ENCODE measurements at places on chromosomes 16 and 17.

- DNase-seq, result no peak
Observed at GRCh38 chr16:69188236-69188549, 1.2 kb downstream of the SNTB2 start.

GRCh38 chr17:80112471-80113032 is 11.2 kb downstream of the GAA start:
- DNase-seq, result no peak

GRCh38 chr16:88047462-88047861 is 96.2 kb downstream of the BANP start:
- no peak for DNase-seq

- DNase-seq, result peak; percentile 94
Observed at GRCh38 chr17:57084802-57085447, at the start of gene AKAP1. AKAP1 (plus strand) TSS chr17:57085246; CDS start chr17:57105465, 20,219 bp downstream.

DNA sequence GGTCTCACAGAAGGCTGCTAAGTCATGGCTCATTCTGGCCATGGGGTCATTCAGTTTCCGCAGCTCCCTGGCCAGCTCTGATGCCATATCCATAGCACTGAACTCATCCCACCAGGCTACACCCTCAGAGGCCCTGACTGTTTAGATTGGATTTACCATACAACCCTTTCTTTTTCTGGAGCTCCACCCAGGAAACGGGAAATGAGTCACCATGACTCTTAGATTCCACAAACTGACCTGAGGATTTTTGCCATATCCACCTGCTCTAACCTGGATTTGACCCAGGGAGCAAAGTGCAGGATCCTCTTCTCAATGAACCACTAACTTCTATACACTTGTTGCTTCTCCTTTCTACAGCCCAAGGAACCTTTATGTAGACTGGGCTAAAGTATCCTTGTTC is 20.3 kb upstream of the CALB2 start:
- no peak for DNase-seq

All from activated naive CD4-positive, alpha-beta T cell treated with Interleukin-2 at 50 U/mL for 16 hours (primary cell).